Glutamatergic neuron (in vitro differentiated cells): ENCODE measurements at places on chromosomes 12 and 14.

- H3K27me3 ChIP-seq = no peaks in the 10 kb centered on the region
- DNase-seq = no peak
Measured at GRCh38 chr12:18139254-18139653, 49.3 kb upstream of the RERGL start.

- H3K27ac ChIP-seq = no peak overlapping the region
- no peak for DNase-seq
- H3K4me1 ChIP-seq = peaks cover 4% of the 10 kb centered on the region
- peaks cover 1% of the 10 kb centered on the region for H3K27me3 ChIP-seq
- H3K36me3 ChIP-seq = peaks cover 13% of the 10 kb centered on the region
Measured at GRCh38 chr14:55979781-55980180, 138.4 kb upstream of the PELI2 start.

DNA sequence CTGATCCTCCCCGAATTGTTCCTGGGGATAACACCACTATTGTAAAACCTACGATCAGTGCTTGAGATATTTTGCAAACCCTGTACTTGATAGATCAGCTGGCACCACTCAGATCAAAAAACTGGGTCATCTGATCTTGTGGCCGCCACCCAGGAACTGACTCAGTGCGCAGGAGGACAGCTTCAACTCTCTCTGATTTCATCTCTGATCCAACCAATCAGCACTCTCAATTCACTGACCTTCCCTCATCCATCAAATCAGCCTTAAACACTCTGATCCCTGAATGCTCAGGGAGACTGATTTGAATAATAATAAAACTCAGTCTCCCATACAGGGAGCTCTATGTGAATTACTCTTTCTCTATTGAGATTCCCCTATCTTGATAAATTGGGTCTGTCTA, 4.2 kb upstream of the XPOT start:
- H3K27ac ChIP-seq = no peak overlapping the region
- H3K36me3 ChIP-seq = no peaks in the 10 kb centered on the region
- no peaks in the 10 kb centered on the region for H3K4me1 ChIP-seq
- no peak overlapping the region for H3K4me3 ChIP-seq

- H3K27me3 ChIP-seq = peaks cover 3% of the 10 kb centered on the region
- H3K4me1 ChIP-seq = peaks cover 17% of the 10 kb centered on the region
- H3K27ac ChIP-seq = no peak overlapping the region
Measured at GRCh38 chr14:77882098-77882497, 82.2 kb downstream of the ADCK1 start.

DNA sequence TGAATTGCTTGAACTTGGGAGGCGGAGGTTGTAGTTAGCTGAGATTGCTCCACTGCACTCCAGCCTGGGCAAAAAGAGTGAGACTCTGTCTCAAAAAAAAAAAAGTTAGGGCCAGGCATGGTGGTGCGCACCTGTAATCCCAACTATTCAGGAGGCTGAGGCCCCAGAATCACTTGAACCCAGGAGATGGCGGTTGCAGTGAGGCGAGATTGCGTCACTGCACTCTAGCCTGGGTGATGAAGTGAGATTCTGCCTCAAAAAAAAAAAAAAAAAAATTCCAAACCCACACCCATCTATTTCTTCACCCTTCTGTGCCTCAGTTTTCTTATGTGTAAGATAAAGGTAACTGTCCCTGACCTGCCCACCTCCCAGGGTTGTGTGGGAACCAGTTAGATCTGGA, 11.0 kb upstream of the MLXIP start:
- peaks cover 29% of the 10 kb centered on the region for H3K4me1 ChIP-seq
- H3K4me3 ChIP-seq = no peak overlapping the region

GRCh38 chr14:72000907-72001306, 68.7 kb downstream of the RGS6 start:
- H3K27ac ChIP-seq = no peak overlapping the region
- DNase-seq = no peak
- no peaks in the 10 kb centered on the region for H3K36me3 ChIP-seq
- no peaks in the 10 kb centered on the region for H3K4me1 ChIP-seq

- DNase-seq = no peak
- H3K36me3 ChIP-seq = no peaks in the 10 kb centered on the region
- peaks cover 7% of the 10 kb centered on the region for H3K27me3 ChIP-seq
- H3K27ac ChIP-seq = no peak overlapping the region
- H3K4me3 ChIP-seq = peak overlapping the region; percentile 30
Measured at GRCh38 chr14:78029601-78030372, 140.4 kb upstream of the NRXN3 start.
